ENCODE measurements at places on chromosomes 4 and X.

DNA sequence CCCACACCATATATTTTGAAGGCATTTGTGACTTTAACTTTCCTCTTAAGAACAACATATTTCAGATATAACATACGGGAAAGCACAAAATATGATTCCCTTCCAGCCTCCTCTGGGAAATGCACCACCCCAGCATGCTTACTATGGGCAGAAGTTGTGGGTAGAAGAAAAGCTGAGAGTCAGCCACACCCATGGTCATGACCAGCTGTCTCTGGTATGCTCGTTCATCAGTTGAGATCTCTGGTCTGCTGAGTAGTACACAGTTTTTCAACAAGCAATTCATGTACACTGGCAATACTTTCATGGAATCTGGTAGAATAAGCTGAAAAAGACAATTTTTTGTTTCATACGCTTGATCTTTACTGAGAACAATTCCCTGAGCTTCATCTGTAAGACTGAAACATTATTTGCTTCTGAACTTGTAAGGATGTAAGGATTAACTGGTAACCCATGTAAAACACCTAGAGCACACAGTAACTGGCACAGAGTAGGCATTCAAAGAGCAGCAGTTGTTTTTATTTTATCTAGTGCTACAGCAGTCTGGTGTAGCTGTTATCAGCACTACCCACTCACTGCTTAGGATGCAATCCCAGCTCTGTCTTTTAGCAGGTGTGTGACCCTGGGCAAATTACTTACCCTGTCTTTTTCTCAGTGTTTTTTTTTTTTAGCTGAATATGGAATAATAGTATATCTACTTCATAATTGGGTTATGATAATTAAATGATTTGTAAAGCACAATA, 47.6 kb downstream of the METTL14 start:
- DNase-seq, result no peak

DNA sequence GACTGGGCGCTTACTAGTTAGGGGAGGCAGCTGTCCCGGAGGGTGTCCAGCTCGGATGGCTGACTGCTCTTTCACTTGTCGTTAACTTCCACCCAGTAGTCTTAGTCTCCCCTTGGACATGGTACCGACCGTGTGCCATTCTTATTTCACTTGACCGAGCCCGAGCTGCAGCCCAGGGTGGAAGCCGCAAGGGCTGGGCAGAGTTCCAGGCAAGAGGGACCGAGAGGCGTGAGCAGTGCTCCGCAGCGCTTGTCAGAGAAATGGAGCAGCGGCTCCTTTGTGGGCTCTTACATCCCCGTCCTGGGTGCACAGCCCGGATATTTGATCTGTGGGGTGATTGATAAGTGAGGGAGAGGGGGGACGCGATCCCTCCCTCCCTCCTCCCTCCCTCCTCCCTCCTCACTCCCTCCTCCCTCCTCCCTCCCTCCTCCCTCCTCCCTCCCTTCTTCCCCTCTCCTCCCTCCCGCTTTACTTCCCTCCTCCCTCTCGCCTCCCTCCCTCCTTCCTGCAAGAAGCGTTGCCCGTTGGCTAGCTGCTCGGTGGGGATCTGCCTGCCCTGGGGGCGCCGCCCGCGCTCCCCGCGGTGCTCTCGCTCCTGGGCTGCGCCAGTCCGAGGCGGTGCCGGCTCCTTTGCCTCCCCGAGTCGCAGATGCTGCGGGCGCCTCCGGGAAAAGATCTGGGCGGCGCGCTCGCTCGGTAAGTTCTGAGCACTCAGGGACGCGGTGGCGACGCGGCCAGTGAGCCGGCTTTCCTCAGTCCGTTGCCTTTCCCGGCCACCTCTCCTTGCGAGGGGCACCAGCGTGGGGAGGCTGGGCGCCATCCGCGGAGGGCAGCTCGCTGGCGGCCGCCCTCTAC, at the start of gene SLITRK2:
SLITRK2 (plus strand) TSS at position 499 of the 855 bp plus-strand sequence. CDS start 4,597 bp downstream, outside the sequence.
- DNase-seq, result no peak

DNA sequence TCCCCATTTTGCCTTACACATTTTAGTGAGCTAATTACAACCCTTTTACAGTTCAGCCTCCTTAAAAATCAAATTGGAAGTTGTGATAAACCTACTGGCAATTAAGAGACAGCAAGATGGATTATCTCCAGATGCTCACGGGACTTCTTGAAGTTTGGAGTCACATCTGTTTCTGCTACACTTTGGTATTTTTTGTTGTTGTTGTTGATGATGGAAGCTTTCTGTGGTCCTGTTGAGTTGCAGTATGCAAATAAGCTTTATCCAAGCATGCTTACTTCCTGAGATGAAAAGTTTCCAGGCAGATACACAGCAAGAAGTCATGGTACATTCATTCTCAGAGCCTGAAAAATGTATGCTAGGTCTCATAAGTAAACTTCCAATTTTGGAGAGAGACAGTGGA, 670.0 kb upstream of the AMOT start:
- no peak for DNase-seq

DNA sequence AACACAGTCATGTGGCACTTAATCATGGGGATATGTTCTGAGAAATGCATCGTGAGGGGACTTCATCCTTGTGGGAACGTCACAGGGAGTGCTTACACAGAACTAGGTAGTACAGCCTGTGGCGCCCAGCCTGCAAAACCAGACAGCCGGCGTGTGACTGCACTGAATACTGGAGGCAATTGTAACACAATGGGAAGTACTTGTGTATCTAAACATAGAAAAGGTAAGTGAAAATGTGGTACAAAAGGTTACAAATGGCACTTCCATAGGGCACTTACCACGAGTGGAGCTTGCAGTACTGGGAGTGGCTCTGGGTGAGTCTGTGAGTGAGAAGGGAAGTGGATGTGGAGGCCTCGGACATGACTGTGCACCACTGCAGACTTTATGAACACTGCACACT, 5.2 kb downstream of the TLR3 start:
- no peak for DNase-seq

DNA sequence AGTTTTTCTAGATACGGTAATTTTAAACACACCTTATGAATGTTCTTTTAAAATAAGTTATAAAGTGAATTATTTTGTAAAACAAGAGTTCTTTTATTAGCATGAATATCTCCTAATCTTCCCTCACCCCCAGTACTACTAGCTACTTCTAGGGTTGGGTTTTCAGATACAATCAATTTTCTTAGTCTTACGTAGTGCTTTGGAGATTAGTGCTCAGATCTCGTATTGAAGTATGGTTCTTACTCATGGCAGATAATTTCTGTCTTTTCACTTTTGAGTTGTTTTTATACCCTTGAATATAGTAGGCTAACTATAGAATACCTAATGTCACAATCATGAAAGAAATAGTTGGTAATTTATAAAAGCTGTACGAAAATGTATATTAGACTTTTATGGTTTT, 43.2 kb downstream of the CDKL5 start:
- no peak for DNase-seq
